ENCODE measurements at places on chromosomes 12 and 14.

GRCh38 chr12:120468325-120468820 is 1.2 kb downstream of the SRSF9 start:
- DNase-seq: peak; percentile 27

GRCh38 chr12:1691123-1692007 is 495 bp downstream of the ADIPOR2 start:
- DNase-seq: no peak

DNA sequence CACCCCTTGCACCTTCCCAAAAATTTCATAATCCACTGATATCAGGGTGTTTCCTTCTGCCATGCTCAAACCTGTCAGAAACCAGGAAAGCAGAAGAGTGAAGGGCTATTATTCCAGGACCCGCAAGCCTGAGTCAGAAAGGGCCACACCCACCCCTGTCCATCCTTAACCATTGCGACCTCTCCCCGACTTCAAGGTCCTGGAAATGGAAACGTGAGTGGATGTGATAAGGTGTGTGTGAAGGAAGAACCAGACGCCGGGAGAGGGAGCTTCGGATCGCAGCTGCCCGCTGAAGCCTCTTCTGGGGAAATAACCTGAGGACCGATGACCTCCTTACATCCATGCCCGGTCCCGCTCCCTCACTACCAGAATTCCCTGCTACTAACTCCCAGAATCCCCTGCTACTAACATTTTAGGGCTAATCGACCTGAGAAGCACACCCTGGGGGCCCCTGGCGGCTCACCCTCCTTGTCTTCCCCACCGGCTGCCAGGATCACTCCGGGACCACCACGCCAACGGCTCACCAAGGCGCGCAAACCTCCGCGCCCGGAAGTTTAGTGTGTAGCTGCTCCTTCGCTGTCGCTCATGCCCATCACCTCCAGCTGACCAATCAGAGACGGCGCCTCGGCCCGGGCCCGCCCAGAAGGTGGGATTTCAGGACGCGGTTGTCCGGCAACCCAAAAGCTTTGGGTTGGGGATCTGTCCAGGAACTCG is at the start of gene ACYP1:
Gene ACYP1 (minus strand): TSS at position 534 of the 714 bp plus-strand sequence. CDS start 471 bp downstream, at position 63.
- DNase-seq: peak; percentile 93

- no peak for DNase-seq
Measured at GRCh38 chr12:109871668-109872314, 8.6 kb downstream of the GLTP start.

- peak; percentile 82 for DNase-seq
Measured at GRCh38 chr14:23071244-23071920, 14.1 kb upstream of the CDH24 start.

Measured in psoas muscle (tissue), 8 donors.